ENCODE measurements at places on chromosomes 3 and 15. TPM values are rescaled to one million over a fixed set of nuclear protein-coding genes. Genes with fewer than 3 reads are reported as not detected.

DNA sequence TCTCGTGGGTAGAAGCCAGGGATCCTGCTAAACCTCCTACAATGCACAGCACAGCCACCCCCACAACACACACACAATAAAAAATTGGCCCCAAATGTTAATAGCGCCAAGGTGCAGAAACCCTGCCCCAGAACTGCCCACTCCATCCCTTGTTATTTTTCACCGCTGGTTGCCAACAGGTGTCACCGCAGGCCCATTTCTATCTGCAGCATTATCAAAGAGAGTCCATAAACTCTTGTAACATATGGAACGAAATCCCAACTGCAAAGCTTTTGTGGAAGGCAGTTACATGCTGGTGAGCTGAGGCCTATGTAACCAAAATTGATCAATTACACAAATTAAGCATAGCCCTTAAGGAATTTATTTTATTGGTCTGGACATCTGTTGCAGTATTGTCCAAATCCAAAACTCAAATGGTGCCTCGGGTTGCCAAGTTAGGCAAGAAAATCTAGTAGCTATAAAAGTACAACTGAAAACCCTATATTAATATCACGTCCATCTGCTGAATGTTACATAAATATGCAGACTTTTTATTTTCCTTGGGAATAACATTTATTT is 66.2 kb downstream of the SAMMSON start:
- no peak for DNase-seq

DNA sequence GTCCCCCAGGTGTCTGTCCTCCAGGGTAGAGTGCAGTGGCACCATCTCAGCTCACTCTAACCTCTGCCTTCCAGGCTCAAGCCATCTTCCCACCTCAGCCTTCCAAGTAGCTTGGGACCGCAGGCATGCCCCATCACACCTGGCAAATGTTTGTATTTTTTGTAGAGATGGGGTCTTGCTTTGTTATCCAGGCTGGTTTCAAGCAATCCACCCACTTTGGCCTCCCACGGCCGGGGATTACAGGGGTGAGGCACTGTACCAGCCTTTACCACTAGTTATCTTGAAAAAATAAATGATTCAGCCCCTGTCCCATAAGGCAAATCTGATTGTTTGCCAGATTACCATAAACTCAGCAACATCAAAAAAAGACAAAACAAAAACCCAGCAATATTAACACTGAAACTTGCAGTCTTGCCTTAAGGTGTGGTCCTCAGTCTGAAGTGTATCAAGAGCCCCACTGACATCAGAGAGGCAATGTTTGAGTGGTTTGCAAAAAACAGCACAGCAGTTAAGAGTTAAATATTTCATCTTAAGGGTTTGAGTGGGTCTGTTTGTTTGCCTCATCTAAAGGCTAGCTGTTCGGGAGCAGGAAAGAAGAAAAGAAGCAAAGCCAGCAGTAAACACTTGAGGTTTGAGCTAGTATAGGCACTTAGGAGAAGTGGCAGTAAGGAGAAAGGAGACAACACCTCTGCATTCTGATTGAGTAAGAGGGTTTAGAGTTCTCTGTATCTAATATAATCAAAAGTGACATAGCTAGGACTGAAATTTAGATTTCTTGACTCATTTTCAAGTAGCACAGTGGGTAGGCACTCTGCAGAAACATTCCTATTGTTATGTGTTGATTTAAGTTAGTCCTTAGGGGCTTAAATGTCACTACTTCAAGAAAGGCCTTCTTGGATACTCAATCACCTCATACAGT is 26.3 kb upstream of the EDEM1 start:
- DNase-seq = no peak

DNA sequence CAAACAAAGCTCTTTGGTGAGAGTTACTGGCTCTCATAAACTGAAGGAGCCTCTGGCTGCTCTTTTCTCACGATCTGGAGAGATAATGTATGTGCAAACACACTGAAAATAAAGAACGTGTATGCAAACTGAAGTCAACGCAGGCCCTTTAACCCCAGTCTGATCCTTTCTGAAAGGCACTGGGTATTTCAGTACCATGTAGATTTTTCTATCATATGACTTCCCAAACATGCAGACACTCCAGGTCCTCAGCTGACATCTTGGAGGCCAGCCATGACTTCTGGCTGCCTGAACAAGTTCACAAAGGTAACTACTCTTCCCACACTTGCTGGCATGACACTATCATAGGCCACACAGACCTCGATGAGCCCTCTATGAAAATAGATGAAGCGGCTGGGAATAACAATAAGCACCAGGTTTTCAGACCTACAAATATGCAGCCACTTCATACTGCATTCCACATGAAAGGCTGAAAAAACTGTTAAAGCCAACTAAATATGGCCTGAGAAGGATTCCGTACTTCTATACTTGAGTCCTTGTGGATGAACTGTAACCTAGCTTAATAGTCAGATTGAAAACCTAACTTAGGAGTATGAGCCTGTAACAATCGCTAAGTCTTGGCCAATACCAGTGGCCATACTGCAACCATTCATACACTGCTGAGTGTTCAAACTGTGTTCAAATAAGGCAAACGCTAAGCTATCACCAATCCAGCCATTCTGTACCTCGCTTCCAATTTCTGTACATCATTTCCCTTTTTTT is 121.3 kb downstream of the THRB start:
- DNase-seq = no peak

GRCh38 chr3:12822725-12823373 is 18.5 kb downstream of the RPL32 start:
- DNase-seq = no peak

DNA sequence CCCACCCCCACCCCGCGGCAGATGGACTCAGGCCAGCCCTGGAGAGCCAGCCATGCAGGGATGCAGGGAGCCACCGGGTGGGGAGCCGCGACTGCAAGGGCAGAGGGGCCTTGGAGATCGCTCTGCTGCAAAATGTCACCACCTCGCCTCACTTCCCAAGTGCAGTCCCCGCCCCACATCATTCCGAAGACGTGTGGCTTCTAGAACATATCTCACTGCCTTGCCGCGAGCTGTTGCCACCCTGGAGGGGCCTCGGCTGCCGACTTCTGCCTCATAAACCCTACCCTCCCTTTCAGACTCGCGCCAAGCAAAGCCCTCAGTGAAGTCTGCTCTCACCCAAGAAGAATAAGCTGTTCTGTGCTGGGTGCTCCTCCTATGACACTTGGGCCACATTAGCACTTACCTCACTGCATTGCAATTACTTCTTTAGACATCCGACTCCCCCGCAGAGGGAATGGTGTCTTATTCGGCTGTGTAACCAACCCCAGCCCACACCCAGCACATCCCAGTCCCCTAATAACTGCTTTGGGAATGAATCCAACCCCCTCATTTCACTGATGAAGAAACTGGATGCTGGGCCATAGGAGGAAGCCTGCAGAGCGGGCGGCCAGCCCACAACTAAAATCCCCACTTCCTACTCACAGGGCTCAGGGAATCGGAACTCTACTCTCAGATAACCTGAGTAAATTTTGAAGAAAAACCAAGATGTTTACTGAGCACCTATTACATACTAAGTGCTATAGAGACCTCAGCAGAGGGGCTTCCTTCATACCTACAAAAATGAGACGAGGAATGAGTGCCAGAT is 8.6 kb downstream of the TLE3 start:
- DNase-seq = no peak

GRCh38 chr3:167653155-167653554 is 587 bp downstream of the WDR49 start:
- no peak for DNase-seq

DNA sequence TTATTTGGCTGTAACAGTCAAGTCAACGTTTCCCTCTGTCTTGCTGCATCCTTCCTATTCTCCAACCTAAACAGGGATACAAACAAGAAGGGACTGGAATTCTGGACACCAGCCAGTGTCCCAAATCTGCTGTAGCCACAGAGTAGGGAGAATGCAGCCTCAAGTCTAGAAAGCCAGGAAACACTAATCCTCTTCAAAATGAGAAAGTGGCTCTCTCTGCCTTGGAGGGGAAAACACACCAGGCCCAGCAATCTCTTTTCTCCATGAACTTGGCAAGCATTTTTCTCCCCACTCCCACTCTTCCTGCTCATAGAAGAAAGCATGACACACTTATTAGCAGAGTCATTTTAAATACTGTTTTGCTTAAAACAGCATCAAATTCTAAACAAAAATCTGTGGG is 781.7 kb downstream of the SQOR start:
- no peak for DNase-seq

GRCh38 chr3:159583662-159584061 is 405.0 kb upstream of the IL12A start:
- no peak for DNase-seq

DNA sequence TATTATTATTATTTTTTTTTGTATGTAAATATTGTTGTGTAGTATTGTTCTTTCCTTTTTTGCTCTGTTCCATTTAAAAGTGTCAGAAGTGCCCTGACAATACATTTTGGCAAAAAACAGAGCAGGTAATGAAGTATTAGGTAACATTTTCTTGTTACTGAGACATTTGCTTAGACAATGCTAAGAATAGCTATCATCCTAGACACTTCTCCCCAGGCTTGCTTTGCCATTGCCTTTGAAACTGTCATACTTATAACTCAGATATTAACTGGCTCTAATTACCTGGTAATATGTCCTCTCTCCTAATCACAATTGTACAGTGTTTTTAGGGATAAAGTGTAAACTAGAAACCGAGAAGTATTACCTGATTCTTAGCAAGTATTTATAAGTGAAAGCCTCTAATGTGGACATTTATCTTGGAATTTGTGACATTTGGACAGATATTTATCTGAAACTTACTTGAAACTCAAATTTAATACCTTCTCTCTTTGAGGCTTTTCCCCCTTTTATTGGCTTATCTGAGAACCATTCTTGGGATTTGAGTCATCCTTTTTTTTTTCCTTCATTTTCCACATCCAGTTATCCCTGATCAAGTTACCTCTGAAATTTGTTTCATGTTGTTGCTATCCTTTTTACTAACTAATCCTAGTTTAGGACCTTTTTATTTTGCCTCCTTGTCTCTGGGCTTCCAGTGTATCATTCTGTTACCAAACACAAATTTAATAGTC is 13.1 kb downstream of the ARIH1 start:
- DNase-seq = peak; percentile 39

The KLHL40 gene
- not detected for total RNA-seq

The ACOX2 gene
- total RNA-seq = 61.4 TPM

The ZBED2 gene
- 0.20 TPM for total RNA-seq

The TTLL13 gene
- total RNA-seq = not detected

The GOLGA8R gene
- total RNA-seq = 0.69 TPM

The P3H2 gene
- 0.03 TPM for total RNA-seq

The GABRR3 gene
- not detected for total RNA-seq

The SPINK8 gene
- total RNA-seq = not detected

The ARL14 gene
- total RNA-seq = 0.68 TPM

All from HT1080 (cell line).